ENCODE measurements at places on chromosomes 16 and 17.

GRCh38 chr17:63040816-63041215 is 74.8 kb downstream of the TANC2 start:
- no peak for DNase-seq

DNA sequence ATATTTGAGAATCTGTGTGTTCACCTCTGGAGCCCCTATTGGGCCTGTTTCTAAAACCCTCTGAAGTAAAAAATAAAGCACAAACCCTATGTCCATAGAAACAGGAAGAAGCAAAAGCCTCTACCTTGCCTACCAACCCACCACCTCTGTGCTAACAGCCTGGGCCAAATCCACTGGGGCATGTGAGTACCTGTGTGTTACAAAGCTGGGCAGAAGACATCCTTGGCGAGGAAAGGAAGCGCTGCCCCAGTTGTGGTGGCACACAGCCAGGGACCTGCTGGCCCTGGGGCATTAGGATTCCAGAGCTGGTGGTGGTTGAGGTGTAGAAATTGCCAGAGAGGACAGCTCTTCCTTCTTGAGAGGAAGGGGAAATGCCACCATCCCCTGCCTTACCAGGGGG is 30.0 kb downstream of the MYO18A start:
- DNase-seq: no peak

GRCh38 chr16:89175280-89176146 is 4.0 kb downstream of the CDH15 start:
- DNase-seq: no peak

DNA sequence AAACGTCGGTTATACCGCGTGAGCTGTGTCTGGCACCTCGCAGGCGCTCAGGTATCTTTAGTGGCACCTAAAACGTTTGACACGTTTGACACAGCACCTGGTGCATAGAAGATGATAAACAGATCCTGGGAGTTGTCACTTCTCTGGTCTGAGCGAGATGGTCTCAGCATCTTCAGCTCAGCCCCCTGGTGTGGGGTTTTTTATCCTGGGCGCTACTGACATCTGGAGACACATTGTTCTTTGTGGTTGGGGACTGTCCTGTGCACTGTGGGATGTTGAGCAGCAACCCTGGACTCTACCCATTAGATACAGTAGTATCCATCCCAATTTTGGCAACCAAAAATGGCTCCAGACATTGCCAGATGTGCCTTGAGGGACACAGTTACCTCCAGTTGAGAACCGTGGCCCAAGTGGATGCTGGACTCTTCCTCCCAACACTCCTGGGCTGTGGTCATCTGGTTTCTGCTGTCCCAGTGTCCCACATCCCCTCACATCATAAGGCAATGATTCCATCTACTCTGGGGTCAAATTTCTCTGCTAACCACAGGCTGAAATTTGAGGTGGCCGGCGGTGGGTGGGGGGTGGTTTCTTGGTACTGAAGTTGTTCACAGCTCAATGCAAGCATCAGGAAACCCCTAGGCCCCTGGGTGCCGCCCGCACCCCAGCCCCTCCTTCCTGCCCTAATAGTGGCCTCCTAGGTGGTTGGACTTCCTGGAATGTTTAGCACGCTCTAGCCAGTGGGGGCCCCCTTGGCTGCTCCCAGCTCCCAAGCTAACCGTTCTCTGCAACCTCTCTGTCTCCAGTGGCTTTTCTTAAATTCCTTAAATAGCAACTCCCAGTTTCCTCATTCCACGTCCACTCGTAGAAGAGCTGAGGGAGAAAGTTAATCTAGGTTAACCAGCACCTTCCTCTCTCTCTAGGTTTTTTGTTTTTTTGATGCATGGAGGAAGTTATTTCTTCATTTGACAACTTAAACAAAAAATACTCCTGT is 124.8 kb downstream of the ABCC1 start:
- DNase-seq: no peak

DNA sequence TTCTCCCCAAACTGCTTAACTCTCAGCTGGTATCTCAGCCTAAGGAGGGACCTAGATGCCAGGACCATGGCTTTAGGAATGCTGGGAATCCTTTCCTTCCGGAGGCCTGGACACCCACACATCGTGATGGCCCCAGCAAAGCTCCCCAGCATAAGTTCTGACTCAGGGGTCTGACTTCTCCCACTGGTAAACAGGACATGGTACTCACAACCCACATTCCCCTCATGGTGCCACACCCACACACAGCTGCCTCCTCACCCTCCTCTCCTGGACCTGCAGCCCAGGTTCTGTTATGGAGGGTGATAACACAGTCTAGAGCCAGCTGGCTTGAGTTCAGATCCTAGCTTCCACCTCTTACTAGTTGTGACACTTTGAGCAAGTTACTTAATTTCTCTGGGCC is 719 bp upstream of the RNF227 start:
- no peak for DNase-seq

- no peak for DNase-seq
Observed at GRCh38 chr17:80742091-80742490, 197.5 kb downstream of the RPTOR start.

- no peak for DNase-seq
Observed at GRCh38 chr16:22890976-22891375, 77.0 kb downstream of the HS3ST2 start.

All from GM06990 (cell line).